ENCODE measurements at places on chromosomes 3 and 15.

- DNase-seq, result no peak
Measured at GRCh38 chr15:94274745-94275144, 43.4 kb downstream of the MCTP2 start.

DNA sequence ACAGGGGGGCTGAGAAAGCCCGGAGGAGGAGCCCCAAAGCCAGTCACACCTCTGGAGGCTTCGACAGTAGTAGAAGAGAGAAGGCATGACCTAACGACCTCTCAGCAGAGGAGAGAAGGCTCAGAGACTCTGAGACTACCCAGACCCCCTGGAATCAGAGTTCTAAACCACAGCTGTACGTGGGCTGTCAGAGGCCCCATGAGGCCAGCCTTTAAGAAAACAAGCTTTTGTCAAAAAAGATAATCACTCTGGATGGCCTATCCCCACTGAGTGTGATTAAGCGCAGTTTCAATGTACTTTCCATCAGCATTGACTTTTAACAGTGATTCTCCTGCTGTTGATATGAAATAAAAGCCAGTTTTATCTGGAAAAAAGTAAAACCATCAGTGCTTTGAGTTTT lies 330.3 kb downstream of the CLSTN2 start:
- no peak for DNase-seq

DNA sequence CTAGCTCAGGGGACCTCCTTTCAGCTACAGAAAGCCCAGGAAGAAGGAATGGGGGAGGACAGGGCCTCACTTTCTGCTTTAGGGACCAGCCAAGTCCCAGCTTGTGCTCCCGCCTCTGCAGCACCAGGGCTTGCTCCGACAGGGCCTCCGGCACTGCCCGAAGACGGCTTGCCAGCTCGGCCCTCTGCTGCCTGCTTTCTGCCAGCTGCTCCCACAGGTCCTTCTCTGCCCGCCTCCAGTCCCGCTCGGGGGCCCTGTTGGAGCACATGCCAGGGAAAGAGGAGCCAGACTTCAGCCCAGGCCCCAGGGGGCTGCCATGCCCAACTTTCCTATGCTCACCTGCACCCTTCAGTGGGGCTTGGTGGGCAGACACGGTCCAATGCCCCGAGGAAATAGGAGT lies 4.3 kb upstream of the CLK3 start:
- DNase-seq, result no peak

- DNase-seq, result no peak
Measured at GRCh38 chr15:25789616-25789999, 73.5 kb downstream of the ATP10A start.

DNA sequence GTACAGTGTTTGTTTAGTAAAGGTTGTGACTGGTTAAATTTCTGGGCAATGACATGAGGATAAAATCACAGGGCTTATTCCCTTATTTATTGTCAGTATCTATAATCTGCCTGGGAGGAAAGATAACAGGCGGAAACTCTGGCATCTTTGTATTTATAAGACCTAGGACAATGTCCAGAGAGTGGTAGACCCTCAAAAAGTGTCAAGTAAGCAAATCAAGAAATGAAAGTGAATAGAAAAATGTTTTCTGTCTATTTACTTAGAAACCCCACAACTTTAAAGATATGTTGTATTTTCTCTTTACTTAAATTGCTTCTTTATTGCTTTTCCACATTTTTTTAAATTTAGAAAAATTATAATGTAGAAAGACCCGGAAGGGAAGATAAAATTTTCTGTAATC lies 544.6 kb downstream of the EDEM1 start:
- no peak for DNase-seq

GRCh38 chr3:64488939-64489338 lies 198.9 kb downstream of the ADAMTS9 start:
- no peak for DNase-seq

DNA sequence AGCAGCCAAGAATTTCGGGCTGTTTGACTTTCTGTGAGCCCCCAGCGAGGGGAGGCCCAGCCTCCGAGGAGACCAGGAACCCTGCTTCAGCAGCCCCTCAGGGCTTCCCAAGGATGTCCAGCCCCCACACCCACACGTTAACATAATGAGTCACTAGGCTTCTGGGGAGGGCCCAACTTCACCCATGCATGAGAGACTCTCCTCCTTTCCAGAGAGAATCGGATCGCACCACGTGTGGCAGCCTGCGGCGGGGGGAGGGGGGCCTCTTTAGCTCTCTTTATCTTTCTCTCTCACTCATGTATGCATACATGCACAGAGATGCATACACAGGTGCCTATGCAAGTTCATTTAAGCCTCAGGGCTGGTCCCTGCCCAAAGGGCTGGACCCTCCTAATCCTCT lies 3.1 kb upstream of the AP2M1 start:
- no peak for DNase-seq

- DNase-seq, result no peak
Measured at GRCh38 chr3:87796137-87796842, 262.5 kb downstream of the CGGBP1 start.

- no peak for DNase-seq
Measured at GRCh38 chr3:6825524-6825923, 35.4 kb upstream of the GRM7 start.

DNA sequence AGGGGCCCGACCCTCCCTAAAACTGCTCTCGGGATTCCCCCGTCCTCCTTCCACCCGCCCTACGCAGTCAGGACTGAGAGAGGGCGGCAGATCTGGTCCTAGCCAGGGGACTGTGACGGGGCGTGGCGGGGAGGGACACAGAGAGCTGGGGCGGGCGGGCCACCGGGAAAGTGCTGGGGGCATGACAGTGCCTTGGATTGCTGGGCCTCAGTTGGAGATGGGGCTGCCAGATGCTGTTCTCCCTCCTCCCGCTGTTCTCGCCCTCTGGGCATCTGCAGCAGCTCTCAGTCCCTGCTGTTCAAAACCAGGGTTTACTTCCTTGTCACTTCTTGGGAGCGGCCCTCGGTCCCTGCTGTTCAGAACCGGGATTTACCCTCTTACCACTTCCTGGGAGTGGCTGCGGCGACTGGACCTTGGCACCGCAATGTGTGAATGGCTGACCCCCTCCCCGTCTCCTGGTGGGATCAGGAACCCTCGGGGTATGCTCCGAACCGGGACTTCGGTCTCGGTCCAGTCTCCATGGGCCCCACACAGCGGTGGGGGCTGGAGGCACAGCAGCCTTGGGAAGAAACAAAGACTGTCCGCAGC lies 1.8 kb upstream of the RPP25 start:
- DNase-seq, result peak; percentile 85

GRCh38 chr15:68379058-68379758 lies 52.8 kb downstream of the ITGA11 start:
- no peak for DNase-seq

- DNase-seq, result no peak
Measured at GRCh38 chr15:92578096-92578835, 77.3 kb downstream of the FAM174B start.

DNA sequence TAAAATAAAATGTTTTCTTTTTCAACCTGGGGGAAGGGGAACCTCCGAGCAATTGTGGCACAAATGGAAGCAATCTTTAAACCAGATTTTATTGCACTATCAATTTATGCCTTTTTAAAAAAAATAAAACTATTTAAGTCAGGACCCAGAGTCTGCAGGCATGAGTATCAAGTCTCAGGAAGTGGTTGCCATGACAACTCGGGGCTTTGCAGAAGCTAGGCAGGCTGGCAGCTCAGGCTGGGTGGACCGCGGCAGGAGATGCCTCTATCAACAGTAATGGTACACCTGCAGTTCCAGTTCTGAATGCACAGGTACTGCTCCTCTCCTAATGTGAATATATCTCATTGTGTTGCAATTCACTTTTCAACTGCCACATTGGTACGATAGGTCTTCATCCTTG lies 447.7 kb downstream of the GABRG3 start:
- no peak for DNase-seq

- DNase-seq, result no peak
Measured at GRCh38 chr3:128557531-128558280, 64.7 kb upstream of the GATA2 start.

DNA sequence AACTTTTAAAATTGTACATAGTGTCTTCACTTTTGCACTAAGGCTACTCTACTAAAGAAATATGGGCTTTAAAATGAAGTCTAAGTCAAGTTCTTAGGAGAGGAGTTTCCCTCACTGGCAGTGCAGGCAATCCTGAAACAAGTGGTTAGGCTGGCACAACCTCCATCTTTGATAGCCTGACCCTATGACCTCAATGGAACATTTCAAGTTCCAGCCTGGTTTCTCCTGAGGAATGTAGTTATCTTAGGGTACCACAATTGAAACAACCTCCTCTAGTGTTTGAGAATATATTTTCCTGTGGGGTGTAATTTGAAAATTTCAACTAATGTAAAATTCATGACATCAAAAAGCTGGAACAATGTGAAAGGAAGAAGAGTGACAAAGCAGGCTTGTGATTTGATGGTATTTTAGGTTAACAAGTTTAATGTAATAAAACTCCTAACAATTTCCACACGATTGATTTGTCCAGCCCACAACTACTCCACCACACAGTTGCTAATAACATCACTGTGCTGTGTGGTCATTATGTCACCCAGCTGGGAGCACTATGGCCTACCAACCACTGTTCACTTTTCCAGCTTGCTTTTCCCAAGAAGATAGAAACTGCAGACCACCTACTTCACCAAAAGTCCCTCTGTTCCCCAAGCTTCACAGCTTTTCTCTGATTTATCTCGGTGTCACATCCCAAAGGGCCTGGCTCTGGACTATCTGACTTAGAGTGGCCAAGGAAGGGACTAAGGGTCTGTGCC lies 1.8 kb downstream of the WWTR1 start:
- no peak for DNase-seq

DNA sequence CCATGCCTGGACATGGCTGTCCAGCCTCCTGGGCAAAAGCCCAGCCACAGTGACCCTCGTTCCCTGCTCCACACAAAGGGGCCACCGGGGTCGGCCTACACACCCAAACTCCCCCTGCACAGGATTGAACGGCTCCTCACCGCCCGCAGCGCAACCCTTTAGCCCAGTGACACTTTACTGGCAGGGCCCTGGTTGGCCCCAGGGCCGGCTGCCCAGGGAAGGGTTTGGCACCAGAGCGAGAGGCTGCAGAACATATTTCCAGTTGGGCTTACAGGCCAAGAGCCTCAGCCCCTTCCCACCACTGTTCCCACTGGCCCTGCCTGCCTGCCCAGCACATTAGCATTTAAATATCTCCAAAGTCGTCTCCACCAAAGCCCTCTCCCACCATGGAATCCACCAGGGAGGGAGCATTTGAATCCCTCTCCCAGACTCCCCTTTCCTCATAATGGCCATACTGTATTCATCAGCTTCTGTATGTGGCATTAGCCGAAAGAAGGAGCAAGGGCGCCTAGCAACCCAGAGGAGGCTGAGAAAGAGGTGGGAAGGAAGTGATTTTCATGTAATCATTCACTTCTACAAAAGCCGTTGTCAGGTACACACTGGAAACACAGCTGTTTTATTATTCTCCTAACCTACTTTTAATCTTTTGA lies 85.4 kb downstream of the SLC6A11 start:
- no peak for DNase-seq

DNA sequence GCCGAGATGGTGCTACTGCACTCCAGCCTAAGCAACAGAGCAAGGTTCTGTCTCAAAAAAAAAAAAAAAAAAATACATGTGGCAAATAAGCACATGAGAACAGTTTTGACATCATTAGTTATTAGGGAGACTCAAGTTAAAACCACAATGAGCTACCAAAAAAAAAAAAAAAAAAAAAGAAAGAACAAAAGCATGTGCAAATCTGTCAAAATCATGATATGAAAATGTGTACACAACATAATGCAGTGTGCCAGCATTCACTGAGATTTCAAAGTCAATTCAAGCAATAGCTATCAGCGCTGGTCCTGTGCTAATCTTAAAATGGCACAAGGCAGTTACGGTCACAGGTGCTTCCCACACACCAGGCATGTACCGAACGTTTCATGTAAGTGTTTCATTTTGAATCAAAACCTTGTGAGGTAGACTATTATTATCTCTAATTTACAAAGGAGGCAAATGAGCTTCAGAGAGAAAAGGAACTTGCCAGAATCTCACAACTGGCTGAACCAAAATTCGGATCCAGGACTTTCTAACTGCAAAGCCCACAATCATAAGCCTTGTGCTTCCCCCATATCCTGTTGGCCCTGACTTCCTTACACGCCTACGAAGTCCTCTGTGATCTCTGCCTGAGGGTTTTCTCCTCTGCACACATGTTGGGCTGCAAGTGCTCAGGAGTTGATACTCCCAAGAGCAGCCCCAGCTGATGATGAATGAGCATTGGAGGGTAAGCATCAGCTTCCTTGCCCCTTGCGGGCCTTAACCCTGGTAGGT lies 200.1 kb upstream of the PROK2 start:
- DNase-seq, result no peak

- DNase-seq, result peak; percentile 58
Measured at GRCh38 chr3:190384309-190384756, 3.6 kb upstream of the CLDN16 start.

DNA sequence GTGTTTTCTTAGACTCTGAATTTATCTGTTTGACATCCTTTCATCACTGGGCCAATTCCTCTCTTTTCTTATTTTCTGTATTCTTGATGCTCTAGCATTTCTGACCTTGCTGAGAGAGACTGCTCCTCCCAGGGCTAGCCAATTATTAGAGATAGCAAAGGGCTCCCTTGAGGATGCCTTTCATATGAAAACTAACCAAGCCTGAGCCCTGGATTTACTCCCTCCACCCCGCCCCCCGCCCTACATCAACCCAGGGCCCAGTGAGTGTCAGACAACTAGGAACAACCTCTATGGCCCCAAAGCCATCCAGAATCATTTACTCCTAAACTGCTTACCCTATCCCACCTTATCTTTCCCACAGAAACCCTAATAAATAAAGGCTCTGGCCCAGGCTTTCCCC lies 69.7 kb upstream of the LARS2 start:
- no peak for DNase-seq

Data from A549 (cell line).